ENCODE measurements at places on chromosomes 7 and 10. TPM values are rescaled to one million over a fixed set of nuclear protein-coding genes. Genes with fewer than 3 reads are reported as not detected.

DNA sequence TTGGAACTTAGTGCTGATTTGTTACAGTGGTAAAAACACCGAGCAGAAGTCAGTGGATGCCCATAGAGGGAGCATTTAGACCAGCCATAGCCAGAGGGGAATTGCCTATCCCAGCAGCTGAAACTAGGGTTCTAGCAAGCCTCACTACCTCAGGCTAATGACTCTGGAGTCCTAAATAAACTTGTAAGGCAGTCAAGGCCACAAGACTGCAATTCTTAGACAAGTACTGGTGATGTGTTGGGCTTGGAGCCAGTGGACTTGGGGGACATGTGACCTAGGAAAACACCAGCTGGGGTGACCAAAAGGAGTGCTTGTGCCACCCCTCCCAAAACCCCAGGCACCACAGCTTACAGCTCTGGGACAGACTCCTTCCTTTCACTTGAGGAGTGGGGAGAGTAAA is 209.0 kb downstream of the MAGI2 start:
- no peak for DNase-seq

- no peak for DNase-seq
Measured at GRCh38 chr7:4791101-4791737, 15.8 kb downstream of the AP5Z1 start.

DNA sequence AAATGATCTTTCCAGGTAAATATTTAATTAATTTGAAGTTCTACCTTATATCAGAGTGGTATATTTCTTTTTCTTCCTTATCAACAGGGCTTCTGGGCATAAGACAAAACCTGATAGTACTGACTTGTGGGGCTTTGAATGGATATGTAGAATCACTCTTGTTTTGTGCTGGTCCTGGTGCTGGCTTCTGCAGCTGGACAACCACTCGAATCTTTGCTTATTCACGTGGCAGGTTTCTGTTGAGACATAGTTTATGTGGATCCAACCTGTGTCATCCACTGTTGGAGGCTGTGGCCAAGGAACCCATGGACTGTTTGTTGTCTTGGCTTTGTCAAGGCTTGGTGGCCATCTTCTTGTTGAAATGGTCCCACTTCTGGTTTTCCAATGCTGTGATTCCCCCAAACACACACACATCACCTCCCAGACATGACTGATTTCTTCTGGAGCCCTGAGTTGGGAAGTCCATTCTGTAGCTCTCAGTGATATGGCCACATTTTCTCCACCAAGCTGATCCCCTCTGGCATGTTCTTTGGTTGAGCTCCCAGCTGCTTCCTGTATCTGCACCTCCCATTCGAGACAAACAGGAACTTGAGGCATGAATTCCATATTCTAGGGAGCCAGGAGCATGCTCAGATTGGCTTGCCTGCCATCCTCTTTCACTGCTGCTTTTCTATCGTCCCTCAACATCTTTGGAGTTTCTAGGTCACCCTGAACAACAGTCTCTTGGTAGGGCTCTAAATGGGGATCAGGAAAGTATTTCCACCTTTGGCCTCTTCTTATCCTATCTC is 19.5 kb downstream of the TAS2R41 start:
- no peak for DNase-seq

GRCh38 chr10:49408519-49409306 is 12.8 kb upstream of the DRGX start:
- DNase-seq = no peak

The IFIT3 gene
- 19.9 TPM for total RNA-seq

Data from osteocyte (in vitro differentiated cells).